Choroid plexus epithelial cell (primary cell): ENCODE measurements at places on chromosomes 12 and 14.

DNA sequence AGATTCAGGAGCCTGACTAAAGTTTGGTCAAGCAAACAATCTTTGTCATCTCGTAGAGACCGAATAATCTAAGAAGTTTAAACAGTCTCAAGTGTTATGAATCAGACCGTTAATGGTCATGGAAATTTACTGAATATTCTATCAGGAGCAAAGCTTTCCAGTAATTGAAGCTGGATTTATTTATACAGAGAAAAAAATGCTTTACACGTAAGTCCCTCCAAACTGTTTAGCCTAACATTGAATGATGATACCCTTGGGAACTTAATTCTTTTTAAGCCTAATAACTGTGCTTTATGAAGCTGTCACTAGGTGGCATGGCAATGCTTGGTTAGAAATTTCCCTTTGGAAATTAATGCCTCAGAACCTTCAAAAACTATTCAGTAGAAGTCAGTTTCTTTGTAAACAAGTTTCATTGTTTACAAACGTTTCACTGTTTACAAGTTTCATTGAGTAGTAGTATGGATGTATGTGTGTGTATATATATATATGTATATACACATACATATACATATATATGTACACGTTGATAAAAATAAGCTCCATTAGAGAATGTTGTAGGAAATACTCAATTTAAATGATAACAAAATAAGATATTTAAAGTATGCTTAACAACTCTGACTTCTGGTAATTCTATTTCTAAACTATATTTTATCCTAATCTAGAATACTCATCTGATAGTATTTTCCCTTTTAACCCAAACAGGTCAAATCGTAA lies 32.1 kb downstream of the DEPDC4 start:
- DNase-seq = peak; percentile 75

- DNase-seq = no peak
Observed at GRCh38 chr14:52094546-52095271, 25.9 kb upstream of the NID2 start.

- no peak for DNase-seq
Observed at GRCh38 chr12:111840807-111841206, 1.2 kb upstream of the MAPKAPK5 start.

DNA sequence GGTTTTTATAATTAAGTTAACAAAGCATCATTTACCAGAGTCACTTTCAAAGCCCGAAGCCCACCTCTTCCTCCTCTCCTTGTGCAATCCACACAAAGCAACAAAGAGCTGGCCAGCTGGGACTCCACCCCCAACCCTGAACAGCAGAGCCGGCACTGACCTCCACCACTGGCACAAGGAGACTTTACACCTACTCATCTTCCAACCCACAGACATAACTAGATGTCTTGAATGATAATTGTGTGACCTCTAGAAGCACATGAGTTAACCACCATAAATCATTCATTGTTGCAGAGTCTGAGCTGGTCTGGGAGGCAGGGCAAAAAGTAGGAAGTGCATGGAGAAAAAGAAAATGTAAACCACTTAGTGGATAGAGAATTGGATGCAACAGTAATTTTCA lies 72.2 kb downstream of the ST8SIA1 start:
- no peak for DNase-seq

DNA sequence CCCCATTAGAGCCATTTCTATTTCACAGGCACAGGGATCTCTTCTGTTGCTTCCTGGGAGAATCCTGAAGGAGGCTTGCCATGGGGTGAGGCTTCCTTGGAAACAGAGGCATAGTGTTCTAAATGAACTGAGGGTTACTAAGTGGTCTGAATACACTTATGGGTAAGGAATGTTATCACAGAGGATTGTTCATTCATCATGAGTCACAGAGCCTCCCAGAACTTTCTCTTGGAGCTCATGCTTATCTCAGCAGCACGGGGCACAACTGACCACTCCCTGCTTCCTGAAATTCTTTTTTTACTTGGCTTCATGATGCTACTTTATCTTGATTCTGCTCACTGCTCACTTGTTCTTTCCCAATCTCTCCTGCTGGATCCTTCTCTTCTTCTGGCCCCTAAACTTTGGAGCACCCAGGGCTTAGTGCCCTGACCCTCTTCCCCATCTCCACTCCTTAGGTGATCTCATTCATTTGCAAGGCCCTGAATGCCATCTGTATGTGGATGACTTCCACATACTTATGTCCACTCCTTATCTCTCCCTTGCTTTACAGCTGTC lies 57.9 kb downstream of the ANO6 start:
- peak; percentile 90 for DNase-seq

- peak; percentile 4 for DNase-seq
Observed at GRCh38 chr12:44154128-44154527, 318.2 kb downstream of the TMEM117 start.

GRCh38 chr12:116266168-116266601 lies 11.3 kb downstream of the MED13L start:
- DNase-seq = peak; percentile 54

DNA sequence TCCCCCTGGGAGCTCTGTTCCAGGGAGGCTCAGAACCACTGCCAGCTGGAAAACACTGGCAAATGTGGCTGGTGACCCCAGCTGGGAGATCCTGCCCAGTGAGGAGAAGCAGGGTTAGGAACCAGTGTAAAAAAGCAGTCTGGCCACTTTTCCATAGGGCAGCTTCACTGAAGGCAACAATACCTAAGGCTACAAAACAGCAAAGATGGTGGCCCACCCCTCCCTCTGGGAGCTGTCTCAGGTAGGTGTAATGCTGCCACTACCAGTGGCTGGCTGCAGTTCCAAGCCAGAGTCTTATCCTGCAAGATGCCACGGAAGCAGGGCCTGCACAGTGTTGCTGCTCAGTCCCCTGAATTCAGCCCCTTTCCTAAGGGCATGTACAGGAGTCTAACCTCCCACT lies 50.6 kb upstream of the ANO6 start:
- DNase-seq = no peak

DNA sequence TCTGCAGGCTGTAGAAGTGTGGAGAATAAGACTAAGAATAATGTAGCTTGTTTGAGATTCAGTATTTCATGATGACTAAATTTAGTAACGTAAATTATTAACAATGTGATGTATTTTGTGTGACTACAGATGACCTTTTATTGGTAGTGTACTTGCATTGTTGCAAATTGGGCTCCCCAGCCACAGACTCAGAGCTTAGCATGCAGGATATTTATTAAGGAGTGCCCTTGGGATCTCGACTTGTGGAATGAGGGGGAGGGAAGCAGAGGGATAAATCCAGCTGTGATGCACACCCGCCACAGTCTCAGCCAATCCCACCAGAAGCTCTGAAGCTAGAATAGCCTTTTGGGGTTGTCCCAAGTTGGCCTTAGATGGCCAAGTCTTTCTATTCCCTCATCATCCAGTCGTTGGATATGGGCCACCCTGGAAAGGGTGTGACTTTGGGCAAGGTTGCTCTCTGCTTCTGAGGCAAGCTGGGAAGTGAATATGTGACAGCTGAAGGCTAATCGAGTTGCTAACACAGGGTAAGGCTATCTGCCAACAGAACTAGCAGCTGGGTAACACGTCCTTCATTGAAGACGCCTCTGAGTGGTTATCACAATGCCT lies 42.1 kb upstream of the USP44 start:
- no peak for DNase-seq

GRCh38 chr12:77104792-77105191 lies 39.4 kb upstream of the E2F7 start:
- DNase-seq = no peak

- no peak for DNase-seq
Observed at GRCh38 chr12:117202033-117202432, 11.8 kb upstream of the FBXO21 start.

DNA sequence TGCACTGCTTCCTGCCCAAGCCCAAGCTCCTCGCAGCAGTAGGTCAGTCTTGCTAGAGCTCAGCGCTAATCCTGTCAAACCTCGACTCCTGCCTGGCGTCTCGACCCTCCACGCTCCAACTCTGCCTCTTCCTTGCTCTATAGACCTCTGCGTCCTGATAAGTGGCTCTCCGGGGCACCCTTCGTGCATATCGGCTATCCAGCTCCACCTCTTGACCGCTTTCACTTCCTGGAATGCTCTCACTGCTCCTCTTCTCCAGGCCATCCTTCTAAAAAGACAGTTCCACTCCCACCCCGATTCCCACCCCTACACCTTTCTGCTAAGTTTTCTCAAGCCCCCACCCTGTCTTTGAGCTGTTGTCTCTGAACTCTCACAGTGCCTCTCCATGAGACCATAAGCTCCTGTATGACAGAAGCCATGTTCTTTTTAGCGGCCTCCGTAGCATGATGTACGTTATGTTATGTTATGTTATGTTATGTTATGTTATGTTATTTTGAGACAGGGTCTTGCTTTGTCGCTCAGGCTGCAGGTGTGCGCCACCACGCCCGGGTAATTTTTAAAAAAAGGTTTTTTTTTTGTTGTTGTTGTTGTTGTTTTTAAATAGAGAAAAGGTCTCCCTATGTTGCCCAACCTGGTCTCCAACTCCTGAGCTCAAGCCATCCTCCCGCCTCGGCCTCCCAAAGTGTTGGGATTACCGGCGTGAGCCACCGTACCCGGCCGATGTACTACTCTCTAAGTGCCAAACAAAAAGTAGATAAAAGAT lies 601 bp downstream of the COX14 start:
- DNase-seq = no peak

- DNase-seq = peak; percentile 32
Observed at GRCh38 chr12:15931590-15932053, 20.5 kb downstream of the DERA start.

DNA sequence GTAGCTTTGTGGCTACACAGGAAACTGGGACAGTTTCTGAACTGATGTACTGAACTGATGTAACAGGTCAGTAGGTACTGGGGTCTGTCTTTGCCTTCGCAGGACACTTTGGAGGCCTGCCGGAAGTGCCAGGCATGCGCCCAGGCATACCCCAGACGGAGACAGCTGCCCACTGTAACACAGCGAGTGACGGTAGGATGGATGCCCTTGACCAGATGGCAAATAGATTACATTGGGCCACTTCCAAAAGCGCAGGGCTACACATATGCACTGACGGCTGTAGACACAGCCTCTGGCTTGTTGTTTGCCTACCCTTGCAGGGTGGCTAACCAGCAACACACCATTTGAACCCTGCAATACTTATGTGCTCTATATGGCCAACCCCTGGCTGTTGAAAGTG lies 94.1 kb upstream of the TMPO start:
- no peak for DNase-seq

DNA sequence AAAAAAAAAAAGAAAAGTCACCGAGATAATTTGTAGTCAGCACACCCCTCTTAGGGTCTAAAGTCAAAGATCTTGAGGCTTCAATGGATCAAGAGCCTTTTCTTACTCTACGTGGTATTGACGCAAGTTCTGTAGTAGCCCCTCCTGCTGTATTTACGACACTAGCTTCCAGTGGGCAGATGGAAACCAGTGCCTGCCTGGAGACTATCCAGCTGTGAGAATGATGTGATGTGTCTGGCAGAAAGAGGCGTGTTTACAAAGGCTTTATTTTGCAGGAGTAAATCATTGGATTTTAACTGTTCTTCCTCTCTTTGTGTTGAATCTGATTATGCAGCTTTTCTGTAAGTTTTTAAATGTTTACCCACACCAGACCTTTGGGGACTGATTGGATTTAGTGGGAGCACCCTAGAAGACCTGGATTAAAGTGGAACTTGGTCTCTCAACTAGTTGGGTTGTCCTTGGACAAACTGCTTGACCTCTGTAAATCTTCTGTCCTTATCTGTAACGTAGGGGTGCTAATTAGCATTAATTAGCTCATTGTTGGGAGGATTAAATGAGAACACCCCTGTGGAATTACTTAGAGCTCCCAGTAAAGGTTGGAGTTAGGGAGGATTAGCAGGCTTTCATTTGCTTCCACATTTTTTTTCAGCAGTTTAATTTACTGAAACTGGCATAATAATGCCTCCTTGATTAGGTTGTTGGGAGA lies 72.4 kb downstream of the RASSF3 start:
- DNase-seq = peak; percentile 87

DNA sequence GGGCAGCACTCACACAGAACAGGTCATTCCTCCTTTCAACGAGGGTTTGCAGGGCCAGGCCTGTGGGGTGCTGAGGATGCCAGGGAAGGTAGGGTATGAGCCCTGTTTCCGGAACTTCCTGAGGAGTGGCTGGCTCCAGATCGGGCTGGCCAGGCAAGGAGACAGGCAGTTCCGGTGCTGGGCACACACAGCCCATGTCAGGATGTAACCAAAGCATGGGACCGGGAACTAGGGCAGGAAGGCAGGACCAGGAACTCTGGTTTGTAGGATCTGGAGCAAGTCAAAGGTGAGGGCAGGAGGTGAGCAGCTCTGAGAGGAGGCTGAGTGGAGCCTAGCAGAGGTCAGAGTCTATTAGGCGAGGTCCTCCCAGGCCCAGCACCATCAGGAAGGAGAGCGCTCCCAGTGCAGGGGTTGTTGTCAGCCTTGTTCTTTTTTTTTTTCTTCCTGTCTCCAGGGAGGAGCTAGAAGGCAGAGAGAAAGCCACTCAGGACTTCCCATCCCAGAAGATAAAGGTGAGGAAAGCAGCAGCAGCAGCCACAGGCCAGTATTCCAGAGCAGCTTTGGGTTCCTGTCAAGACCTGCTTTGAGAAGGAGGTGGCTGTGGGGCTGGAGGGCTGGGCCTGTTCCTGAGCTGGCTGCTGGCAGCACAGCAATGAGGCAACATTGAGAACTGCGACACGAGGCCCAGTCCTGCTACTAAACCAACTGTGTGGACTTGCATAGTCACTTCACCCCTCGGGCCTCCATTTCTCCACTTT lies 49.0 kb upstream of the PTGR2 start:
- no peak for DNase-seq

DNA sequence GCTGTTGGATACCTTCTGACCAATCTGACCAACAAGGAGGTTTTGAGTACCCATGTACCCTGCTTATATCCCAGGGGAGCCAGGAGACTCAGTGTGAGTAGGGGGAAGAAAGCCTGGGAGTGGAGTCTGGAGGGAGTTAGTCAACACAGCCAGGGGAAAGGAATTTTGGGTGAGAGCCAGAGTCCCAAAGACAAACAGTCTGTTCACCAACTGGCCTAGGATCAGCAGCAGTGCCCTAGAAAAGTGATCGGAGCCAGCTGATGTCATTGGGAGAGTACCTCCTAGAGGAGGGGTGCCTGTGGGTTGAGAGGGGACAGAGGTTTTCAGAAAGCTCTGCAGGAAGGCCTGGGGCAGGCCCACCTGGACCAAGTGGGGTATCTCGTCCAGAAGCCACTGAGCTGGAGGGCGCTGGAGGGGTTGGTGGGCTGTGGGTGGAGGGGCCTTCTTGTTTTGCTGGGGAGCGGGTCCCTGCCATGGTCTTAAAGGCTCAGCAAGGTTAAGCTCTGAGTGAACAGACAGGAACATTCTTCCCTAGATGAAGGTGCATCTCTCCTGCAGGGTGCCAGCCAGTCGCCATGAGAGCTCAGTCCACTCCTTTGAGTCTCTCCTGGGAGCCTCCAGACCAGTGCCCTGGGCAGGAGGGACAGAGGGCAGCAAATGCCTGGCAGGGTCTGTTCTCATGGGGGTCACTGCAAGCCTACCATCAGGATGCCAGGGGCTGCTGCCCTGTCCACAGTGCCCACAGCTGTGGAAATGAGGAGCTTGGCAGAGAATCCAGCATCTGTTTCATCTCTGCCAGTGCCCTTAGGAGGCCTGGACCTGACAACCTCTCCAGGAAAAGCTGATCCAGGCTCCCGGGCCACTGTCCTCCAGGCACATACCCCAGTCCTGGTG lies 63.6 kb downstream of the CHGA start:
- DNase-seq = peak; percentile 34
